ENCODE measurements at places on chromosomes 3 and 15.

GRCh38 chr3:121111914-121112612 is 204.1 kb downstream of the STXBP5L start:
- DNase-seq: no peak

DNA sequence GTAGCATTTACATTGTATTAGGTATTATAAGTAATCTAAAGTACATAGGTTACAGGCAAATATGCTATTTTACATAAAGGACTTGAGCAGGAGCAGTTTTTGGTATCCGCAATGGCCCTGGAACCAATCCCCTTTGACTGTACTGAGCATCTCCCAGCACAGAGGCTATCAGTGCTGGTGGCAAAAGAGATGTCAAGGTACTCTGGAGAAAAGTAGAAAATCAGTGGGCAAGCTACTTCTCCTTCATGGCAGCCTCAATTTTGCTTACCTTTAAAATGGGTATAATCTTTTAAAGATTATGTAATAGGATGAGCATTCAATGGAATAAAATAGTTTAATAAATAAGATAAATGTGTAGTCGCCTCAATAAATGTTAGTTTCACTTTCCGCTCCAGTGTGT is 56.7 kb upstream of the LMCD1 start:
- DNase-seq: no peak

GRCh38 chr15:48360841-48361240 is 29.6 kb downstream of the DUT start:
- DNase-seq: no peak

DNA sequence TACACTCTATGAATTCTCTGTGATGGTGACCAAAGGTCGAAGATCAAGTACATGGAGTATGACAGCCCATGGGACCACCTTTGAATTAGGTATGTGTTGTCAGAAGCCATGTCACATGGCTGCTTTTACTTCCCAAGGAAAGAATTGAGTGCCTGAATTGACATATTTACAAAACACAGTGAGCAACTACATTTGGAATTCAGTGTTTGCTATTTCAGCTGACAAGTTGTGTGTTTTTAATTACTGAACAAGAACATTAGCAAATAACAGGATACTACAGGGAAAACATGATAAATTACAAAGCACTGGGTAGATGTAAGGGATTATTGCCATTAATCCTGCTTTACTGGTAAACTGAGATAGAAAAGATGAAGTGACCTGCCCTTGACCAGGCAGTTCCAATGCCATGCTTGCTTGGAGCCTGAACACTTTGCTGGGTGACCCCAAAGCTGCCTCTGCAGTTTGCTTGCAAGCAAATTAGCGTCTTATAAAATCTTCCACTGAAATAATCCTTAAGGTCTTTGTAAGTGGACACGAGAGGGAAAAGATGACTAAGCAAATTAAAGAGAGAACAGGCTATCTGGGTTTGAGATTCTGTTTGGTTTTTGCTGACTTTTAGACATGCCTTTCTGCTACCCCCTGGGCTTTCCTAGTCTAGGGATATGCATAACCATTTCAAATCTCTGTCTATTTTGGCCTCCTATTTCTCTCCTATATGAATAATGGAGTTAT is 98.2 kb downstream of the HCN4 start:
- DNase-seq: no peak

- DNase-seq: peak; percentile 50
Observed at GRCh38 chr15:100627789-100628395, 25.5 kb downstream of the ASB7 start.

- no peak for DNase-seq
Observed at GRCh38 chr3:197791892-197792647, 1.0 kb downstream of the LRCH3 start.

- DNase-seq: no peak
Observed at GRCh38 chr3:72331076-72331475, 517.2 kb downstream of the SHQ1 start.

GRCh38 chr3:69033470-69033869 is 18.7 kb downstream of the TMF1 start:
- no peak for DNase-seq

DNA sequence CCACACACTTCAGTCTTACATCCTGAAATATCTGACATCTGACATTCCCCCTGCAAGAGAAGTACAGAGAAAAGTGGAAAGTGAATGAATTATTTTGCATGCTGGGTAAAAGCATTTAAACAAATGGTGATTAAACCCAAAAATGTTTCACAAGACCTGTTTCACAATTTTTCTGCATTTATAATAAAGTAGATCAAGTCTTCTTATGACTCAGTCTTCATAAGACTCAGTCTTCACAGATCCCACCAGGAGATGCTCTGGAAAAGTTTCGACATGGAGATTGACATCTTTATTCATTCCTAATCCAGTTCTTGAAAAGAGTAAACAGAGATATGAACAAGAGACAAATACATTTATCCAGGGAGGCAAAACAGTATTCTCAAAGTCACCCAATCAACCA is 13.2 kb upstream of the EDC3 start:
- DNase-seq: no peak

DNA sequence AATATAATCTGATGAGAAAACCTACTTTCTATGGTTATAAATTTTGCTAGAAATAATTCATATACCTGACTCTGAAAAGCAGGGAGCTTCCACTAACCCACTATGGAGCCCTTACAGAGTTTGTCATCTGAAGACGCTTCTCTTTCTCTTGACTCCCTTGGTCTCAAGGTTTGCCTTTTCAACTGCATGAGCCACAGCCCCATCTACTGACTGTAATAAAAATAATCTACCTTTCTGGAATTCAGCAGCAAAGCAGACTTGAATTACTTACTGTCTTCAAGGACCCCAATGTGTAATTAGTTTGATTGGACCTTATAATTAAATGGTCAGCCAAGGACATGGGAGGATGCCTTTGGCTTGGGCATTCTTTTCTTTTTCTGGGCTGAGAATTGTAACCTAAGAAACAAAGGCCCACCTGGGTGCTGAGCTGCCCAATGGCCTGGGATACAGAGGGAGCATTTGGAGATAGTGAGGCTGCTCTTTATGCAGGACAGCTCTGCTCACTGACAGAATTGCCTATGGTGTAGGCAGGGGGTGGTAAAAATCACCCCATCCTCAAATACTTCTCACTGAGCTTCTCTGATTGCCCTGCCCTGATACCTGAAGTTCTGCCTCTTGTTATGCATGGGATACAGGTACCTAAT is 178.6 kb upstream of the TRIM42 start:
- no peak for DNase-seq

DNA sequence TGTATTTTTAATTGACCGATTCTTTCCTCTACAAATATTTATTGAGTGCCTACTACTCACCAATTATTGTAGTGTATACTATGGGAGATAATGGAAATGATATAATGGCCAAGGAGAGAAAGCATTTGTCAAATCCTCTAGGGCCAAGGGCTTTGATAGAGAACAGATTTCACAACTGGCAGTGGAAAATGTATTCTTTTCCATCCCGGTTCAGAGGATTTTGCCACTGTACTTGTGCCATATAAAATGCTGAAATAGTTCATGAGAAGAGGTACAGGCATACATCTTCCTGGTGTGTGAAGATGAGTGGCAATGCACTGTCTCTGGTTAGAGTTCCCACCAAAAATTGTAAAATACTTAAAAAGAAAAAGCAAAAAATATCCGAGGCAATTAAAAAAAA is 451.6 kb upstream of the TPRG1 start:
- no peak for DNase-seq

DNA sequence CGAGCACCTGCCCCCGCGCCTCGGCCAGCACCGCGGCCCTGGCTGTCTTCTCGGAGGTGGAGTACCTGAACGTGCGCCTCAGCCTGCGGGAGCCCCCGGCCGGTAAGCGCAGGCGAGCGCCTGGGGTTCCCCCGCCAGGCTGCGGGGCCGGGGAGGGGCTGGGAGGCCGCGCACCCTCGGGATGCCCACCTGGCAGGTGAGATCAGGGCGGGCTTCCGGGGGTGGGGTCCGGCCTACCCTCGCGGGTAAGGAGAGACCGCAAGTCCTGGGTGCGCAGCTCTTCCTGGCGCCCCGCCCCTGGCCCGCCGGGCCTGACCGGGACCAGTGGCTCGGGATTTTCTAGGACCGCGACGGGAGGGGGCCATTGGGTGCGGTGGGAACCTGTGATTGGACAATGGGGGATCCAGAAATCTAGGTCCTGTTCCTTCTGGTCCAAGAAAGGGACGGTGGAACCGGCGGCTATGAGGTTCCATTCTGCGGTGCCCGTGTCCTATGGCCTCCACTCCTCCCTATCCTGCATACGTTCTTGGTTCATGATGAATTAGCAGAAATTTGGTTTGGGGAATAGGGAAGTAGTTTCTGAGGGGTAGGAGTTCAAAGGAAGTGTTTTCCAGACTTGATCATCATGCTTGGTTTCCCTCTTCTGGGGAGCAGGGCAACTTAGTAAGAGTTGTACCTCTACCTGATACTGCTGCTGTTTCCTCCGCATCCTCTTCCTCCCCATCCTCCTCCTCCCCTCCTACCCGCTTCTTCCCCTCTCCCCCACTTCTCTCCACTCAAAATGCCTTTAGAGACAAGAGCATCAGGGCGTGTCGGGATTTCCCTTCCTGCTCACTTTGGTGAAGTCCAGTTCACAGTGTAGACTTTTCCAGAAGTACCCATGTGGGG is 808 bp downstream of the ARRDC4 start:
- no peak for DNase-seq

DNA sequence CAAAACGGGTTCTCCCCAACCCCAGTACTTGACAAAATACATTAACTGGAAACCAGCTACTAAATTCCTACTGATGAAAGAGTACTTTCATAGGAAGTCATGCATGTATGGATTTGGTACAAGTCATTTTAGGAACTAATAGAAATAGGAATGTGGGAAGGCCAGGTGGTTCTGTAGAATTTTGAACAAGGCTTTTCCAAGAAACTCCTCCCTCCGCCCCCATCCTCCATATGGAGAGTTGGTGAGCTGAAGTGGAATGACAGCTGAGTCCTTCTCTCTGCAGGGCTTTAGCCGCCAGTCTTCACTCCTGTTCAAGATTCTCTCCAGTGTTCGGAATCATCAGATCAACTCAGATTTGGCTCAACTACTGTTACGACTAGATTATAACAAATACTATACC is 33.2 kb downstream of the TUBGCP4 start:
- DNase-seq: no peak

GRCh38 chr15:64681424-64682024 is 93.9 kb downstream of the RBPMS2 start:
- DNase-seq: no peak

DNA sequence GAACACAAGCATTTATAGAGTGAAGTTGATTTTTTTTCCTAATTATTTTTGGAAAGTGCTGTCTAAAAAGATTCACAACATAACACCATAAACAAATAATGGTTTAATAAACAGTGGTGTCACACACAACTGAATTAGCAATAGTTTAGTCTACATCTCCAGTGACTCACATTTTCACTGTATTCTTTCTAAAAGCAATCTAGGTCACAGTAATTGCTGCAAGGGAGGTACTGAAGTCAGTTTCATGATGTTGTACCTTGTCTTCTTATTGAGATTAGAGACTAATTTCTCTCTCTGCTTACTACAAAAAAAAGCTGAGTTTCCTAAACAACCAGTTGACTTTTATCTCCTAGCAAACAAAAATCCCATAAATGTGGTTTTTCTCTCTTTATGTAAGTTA is 29.6 kb downstream of the PLSCR4 start:
- no peak for DNase-seq

DNA sequence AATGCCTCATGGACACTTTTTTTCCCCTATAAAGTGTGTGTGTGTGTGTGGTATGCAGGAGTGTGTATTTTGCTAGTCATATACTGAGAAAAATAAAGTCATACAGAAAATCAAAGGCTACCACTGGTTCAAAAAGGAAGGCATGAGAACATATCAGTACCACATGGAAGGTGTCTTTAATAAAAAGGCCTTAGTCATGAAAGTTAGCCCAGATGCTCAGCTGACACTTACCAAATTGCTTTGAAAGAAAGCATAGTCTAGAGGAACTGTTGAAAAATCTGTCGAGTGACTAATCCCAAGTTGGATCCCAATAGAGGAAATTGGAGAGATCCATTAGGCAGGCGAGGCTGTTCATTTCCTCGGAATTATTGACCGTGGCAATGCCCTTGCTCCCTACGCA is 432.9 kb upstream of the CFAP20DC start:
- no peak for DNase-seq

- DNase-seq: no peak
Observed at GRCh38 chr3:195076981-195077610, 193.9 kb downstream of the XXYLT1 start.

GRCh38 chr3:23810343-23811184 is 4.8 kb downstream of the UBE2E1 start:
- peak; percentile 81 for DNase-seq

DNA sequence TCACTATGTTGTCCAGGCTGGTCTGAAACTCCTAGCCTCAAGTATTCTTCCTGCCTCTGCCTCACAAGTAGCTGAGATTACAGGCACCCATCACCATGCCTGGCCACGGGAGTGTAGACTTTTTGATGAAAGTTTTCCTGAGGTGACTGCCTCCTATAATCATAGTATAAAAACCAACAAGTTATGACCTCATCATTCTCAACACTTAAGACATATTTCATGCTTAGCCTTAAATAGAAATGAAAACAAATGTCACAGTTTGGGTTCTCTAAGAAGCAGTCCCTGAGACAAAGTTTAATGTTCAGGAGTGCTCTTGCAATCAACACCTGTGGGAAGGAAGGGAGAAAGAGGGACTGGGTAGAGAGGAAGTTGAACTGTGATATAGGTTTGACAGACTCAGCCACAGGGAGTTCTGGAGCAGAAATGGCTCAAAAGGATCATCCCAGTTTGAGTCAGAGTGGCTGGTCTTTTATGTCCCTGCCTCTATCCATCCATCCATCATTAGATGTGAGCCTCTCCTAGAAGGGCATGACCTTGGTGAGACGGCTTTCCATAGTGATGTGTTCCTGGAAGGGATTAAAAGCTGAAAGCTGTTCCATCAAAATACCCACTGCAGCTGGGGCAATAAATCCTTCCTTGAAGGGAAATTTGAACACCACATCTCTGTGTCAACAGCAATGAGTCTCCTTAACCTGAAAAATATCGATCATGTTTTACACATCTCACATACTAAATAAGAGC is 16.2 kb upstream of the ABHD5 start:
- no peak for DNase-seq

- no peak for DNase-seq
Observed at GRCh38 chr3:103173940-103174339, 739.1 kb downstream of the ZPLD1 start.

DNA sequence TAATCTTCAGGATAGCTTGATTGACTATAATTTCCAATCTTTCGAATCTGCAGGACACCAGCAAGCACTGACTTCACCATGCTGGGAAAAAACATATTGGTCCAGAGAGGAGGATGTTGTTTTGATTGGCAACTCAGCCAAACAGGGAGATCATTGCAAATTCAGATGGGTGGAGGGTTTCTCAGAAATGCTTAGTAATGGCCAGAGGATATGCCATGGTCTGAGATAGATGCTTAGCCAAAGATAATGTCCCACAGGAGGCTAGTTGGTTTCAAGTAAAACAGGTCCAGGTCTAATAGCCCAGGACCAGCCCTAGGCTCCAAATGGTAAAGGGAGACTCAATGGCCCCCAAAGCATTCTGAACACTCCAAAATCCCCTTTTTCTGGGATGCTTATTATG is 46.7 kb upstream of the CCDC80 start:
- DNase-seq: no peak
